ENCODE measurements at places on chromosomes 2 and 18.

GRCh38 chr2:42928161-42928691 lies 135.8 kb upstream of the HAAO start:
- peak; percentile 98 for DNase-seq

GRCh38 chr18:54165450-54165849 lies 59.0 kb downstream of the MBD2 start:
- no peak for DNase-seq

DNA sequence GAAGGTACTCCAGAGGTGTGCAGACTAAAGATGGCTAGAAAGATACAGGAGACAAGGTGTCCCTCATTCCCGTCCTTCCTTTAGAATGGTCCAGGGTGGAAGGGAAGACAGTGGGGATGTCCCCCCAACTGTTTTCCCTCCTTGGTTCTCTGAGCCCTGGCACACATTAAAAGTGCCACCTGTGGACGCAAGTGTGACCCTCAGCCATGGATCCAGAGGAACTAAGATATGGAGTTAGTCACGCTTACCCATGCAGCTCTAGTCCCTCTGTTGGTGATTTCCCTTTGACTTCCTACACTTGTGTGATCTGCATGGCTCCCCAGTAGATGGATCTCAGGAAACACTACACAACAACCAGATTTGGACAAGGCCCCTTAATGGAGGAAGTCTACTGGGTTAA lies 113.1 kb upstream of the SRD5A2 start:
- peak; percentile 4 for DNase-seq

GRCh38 chr18:25921677-25922421 lies 168.6 kb downstream of the SS18 start:
- DNase-seq, result peak; percentile 61

DNA sequence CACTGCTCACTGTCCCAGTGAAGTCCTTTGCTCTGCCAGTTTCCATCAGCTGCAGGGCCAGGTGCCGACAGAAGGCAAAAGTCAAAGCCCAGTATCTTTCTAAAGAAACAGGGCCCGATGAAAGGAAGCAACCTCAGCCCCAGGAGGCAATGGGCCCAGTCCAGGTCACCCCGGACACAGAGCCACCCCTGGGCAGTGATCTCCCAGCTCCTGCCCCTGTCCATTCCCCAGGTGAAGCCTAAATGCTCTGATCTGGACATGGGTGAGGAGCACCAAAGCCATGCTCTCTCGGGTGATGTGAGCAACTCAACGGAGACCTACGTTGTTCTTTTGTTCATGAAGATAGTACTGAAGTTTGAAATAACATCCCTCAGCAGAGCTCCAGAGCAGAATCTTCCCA lies 61.6 kb downstream of the HDAC4 start:
- DNase-seq, result no peak

DNA sequence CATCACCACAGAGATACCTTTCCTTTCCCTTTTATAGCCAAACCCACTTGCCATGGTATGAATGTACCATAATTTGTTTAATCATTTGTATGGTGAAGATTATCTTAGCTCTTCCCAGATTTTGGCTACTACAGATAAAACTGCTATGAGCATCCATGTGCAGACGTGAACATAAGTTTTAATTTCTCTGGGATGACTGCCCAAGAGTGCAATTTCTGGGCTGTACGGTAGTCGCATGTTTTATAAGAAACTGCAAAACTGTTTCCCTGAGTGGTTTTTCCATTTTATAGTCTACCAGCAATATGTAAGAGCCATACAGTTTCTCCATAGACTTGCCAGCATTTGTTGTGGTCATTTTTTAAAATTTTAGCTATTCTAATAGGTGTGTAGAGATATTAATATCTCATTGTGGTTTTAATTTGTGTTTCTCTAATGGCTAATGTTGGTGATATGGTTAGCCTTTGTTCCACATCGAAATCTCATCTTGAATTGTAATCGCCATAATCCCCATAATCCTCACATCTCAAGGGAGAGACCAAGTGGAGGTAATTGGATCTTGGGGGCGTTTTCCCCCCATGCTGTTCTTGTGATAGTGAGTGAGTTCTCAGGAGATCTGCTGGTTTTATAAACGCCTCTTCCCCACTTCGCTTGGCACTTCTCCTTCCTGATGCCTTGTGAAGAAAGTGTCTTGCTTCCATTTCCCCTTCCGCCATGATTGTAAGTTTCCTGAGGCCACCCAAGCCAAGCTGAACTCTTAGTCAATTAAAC lies 628.5 kb upstream of the KLHL29 start:
- DNase-seq, result no peak

GRCh38 chr2:221502270-221503010 lies 69.7 kb downstream of the EPHA4 start:
- DNase-seq, result no peak

DNA sequence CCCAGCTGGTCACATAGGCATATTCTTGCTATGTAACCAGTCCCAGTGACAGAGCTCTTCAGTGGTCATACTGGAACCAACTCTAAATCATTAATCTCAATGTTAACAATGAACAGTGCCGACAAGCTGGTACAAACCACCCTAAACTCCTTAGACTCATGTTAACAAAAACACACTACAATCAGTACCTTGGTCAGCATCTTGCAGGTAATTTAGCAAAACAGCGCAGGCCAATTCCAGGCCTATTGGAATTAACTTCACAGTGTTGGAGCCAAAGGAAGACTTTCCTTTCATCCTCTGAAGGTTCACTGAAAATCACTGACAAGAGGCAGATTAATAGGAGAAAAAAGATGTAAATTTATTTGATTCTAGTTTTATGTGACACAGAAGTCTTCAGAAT lies 396.4 kb downstream of the PIK3C3 start:
- DNase-seq, result no peak

DNA sequence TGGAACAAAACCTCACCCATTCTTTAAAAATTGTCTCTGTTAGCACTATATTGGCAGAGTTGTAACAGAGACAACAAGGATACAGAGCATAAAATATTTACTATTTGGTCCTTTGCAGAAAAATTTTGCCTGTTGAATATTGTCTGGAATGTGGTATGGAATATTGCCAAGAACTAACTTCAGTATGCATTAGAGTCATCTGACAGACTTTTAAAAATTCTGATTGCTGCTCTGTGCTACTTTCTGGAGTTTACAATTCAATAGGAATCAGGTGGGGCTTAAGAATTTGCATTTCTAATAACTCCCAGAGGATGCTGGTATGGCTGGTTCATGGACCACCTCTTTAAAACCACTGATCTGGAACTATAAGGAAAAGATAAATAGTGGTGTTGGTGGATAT lies 32.8 kb upstream of the NYAP2 start:
- no peak for DNase-seq

- DNase-seq, result no peak
Measured at GRCh38 chr2:23533338-23533695, 148.3 kb downstream of the KLHL29 start.

DNA sequence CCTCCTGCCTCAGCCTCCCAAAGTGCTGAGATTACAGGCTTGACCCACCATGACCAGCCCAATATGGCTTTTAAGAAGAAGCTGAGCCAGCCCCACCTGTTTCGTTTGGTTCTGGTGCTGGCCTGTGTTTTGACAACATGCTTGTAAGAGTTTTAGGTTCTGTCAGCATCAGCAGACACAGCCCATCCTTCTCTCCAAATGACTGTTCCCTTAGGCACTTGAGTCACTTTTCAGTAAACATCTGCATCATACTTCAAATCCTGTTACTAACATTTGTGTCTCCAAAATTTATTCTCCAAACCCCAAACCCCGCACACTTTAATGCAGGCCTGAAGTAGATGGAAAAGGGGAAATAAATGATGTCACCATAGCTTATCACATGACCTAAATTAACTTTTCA lies 1118.5 kb downstream of the TSN start:
- DNase-seq, result no peak

DNA sequence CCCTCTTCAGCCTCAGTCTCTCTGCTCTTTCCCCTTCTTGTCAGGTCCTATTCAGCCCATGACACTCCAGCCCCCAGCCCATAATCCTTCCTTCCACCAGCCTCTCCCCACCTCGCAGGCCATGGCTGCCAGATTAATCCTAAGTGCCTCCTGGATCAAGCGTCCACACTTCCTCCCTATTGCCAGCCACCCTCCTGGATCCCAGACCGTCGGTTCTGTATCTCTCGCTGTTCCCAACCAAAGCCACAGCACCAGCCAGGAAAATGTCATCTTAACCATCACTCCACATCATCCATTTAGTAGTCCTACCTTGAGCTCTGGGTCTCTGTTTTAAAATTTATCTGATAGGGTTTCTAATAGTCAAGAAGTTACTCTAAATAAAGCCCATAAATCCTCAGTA lies 49.5 kb downstream of the NDUFA10 start:
- DNase-seq, result no peak

DNA sequence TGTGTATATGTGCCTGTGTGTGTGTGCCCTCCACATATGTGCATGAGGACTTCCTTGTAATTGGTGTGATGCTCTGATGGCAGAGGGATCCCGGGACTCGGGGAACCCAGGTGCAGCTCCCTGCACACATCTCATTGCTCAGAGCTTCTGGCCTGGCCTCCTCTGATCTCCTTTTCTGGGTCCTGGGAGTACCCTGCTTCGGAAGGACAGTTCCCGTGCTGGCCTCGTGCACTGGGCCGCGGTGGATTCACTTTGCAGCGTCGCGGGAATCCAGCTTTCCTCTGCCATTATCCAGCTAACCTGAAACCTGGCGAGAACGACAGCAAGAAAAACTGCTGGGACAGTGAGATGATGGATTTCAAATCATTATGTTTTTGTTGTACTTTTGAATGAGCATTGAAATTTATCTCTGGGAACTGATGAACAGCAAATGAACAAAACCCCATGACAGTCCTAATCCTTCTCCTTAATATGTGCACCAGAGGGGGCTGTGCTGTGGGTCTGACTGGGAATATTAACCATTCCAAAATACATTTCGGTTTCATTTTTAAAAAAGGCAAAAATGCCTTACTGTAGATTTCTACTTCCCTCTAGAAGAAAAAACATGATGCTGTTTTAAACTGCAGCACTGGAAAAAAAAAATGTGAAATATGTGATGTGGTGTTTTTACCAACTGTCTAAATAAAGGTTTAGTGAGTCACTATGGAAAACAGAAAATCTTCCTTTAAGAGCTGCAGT lies 78.2 kb downstream of the PTGR3 start:
- no peak for DNase-seq

- DNase-seq, result no peak
Measured at GRCh38 chr2:158213773-158214172, 112.1 kb downstream of the UPP2 start.

DNA sequence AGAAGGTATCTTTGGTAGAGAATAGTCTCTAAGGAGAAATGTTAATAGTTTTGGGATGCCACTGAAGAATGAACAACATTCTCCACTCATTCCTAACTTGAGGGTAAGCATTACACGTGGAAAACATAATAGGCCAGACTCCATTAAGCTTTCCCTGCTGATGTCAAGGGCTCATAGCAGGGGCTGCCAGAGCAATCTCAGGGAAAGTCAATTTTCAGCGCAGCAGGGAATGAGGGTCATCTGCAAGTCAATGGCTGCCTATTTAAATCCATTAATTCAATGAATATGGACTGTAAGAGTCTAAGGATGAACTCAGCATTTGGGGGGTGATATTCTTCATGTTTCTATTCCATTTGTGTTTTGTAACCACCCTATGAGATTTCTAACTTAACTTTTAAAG lies 144.2 kb upstream of the ARL4C start:
- no peak for DNase-seq

DNA sequence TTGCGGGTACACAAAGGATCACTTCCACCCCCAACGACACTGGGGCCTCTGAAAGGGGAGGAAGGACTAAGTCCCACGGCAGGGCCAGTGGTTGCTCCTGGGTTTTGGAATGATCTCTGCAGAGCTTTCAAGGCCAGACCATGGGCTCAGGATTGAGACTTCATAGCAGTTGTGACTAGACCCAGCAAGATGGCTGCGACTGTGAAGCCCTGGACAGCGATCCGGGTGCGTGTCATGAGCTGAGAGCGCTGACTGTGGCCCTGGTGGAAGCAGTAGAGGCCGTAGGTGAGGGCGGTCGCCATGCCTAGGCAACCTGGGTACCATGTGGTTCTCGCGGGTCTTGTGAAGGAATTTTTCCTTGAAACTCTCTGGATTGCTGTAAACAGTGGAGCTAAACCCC lies 27.3 kb downstream of the NCL start:
- no peak for DNase-seq

DNA sequence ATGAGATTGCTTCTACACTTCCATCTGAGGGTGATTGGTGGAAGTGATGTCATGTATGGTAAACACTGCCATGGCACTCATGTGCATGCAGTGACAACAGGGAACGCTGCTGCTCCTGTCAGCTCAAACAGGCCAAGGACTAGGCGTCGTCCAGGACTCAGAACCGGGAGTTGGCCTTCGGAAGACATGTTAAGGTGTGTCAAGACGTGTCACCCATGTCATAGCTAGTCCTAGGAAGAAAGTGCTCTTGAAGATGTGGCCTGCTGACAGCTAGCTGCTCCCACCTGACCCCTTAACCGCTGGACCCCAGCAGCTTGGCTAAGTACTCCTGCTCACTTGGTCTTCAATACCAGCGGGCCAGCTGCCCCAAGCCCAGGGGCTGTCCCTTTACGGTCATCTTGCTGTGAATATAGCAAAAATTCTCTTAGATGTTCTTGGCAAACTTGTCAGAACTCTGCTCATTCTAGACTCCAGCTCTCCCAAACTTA lies 6.3 kb upstream of the NOSTRIN start:
- no peak for DNase-seq

DNA sequence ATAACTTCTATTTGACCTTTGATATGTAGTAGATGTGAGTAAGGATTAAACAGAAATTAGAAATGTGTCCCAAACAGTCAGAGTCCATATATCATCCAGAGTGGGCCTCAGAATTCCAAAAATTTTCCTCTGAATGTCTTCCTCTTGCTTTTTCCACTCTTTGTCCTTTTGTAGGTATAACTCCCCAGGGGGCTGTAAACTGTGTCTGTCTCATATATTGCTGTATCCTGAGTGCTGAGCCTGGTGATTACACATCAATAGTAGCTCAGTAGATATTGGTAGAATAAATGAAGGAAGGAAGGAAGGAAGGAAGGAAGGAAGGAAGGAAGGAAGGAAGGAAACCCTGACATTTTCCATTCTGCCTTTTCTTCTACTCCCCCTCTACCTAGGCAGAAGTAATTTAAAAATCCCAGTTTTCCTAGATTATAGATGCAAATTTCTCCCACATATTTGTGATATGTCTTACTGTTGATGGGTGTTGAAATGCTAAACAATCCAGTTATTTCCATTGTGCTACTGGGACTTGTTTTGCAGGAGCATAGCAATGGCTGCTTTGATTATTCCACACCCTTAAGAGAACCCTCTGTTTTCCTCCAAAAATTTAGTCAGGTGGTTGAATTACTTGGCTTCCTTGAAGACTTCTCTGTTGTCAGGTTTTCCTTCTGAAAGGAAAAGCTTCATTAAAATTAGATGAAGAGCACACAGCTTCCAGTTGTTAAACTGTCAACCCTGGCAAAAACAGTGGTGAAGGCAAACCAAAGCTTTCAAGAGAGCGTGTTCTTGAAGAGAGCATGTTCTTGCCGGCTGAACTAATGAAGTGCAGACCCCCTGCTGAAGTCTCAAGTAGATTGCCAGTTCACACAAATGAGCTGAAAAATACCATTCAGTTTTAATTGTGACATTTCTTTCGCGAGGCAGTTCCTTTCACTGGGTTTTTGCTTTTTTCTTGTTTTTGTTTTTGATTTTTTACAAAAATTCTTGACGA lies 147.8 kb downstream of the KCNE4 start:
- DNase-seq, result no peak

All from NCI-H1417 (cell line).